ENCODE measurements at places on chromosomes 5 and 9. TPM values are rescaled to one million over a fixed set of nuclear protein-coding genes. Genes with fewer than 3 reads are reported as not detected.

PLAC8L1 gene
- not detected for total RNA-seq

SLC23A1 gene
- 1.3 TPM for total RNA-seq

PCDHB15 gene
- total RNA-seq = not detected

PCDHGB6 gene
- total RNA-seq = 0.13 TPM

OR1B1 gene
- total RNA-seq = not detected

FBXL7 gene
- 1.5 TPM for total RNA-seq

ANKRD34B gene
- total RNA-seq = 0.16 TPM

TYRP1 gene
- total RNA-seq = not detected

NUTM2F gene
- not detected for total RNA-seq

LYSMD3 gene
- 11.3 TPM for total RNA-seq

SHOC1 gene
- total RNA-seq = not detected

KIF12 gene
- total RNA-seq = 2.1 TPM

TMEM174 gene
- not detected for total RNA-seq

PKD2L2 gene
- 0.07 TPM for total RNA-seq

LECT2 gene
- total RNA-seq = not detected

ADRA1B gene
- 20.0 TPM for total RNA-seq

ARAP3 gene
- 4.5 TPM for total RNA-seq

BHMT gene
- not detected for total RNA-seq

HMGXB3 gene
- total RNA-seq = 34.6 TPM

TSSK1B gene
- not detected for total RNA-seq

CDX1 gene
- not detected for total RNA-seq

CDC20B gene
- total RNA-seq = 0.09 TPM
